ENCODE measurements at places on chromosomes 5 and 9. TPM values are rescaled to one million over a fixed set of nuclear protein-coding genes. Genes with fewer than 3 reads are reported as not detected.

DNA sequence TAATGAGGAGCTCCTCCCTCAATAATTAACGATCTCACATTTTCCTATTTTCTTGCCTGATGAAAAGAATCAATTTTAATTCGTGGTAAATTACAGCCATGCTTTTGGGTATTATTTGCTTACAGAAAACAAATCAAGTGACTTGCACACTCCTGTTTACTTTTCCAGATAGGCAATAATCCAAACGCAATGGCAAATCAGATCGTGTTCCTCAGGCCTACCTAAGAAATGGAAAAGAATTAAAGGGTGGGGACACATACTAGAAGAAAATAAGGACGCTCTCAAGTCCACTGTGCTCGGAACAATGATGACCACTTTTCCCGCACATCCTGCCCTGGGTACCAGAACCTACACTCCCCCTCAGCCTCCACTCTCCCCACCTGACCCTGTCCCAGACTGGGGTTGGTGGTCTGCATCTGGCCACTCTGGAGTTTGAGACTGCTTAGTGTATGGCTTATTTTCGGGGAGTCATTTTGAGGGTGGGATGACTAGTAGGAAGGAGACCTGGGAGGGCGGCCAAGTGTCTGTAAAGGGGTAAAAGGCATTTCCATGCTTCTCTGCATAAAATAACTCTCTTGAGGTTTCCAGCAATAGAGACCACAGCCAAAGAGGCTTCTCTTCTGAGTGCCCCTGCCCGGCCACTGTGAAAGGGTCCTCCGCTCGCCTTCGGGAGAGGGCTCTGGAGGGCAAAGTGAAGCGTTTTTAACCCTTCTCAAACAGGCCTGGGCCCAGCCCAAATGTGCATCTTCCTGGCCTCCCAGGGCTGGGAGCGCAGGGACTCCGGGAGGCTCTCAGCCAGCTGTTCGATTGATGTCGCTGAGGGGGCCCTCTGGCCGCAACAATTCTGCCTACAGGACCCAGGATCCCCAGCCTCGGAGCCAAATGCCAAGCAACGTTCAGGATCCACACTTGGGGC lies 4.5 kb upstream of the OTP start:
- no peak for DNase-seq

DNA sequence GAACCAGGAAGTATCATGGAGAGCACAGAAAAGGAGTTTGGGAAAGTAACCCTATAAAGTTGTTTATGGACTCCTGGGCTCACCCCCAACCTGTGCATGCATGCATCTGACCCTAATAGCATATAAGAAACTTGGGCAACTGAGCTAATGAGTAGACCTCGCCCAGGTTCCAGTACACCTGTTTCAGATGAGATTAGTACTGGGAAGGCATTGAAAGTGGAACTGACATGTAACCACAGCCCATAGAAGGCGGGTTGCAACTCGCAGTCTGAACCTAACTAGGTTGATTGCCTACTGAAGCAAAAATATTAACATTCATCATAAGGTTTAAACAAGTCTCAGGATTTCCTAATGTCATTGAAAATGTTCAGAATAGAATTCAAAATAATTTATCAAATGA lies 87.0 kb downstream of the WNK2 start:
- DNase-seq: peak; percentile 17

DNA sequence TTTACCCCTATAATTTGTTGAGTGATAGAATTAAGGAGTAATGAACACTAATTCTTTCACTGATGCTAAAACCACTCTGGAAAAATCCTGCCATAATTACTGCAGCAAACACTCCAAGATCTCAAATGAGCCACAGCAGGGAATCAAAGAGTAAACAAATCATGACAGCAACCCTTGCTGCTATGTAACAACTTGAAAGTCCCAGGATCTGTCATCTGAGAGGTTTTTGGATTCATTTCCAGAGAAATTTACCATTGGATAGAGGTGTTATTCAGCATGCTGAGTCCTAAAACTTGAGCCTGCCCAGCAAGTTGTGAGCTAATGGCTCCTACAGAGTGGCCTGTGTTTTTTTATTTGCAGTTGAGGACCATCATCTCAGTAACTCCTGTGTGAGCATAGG lies 59.2 kb downstream of the PRLR start:
- no peak for DNase-seq

DNA sequence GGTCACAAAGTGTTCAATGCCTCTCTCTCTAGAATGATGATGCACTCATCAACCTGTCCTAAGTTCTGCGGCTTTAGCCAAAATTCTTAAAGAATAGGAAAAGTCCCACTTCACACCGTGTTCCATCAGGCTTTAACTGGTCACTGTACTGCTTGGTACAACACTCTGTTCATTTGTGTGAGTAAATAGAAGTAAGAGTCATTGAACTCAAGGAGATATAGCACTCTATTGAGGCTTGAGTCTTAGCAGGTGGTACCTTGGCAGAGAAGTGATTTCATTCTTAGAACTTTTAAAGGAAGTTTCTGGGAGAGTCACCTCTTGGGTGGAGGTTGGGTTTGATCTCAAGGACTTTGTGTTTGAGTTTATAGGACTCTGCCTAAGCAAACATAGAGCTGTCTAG lies 92.6 kb downstream of the TENT4A start:
- DNase-seq: no peak

GRCh38 chr5:164002628-164003027 lies 497.2 kb downstream of the MAT2B start:
- DNase-seq: peak; percentile 24

GRCh38 chr5:20245432-20245974 lies 257.5 kb upstream of the CDH18 start:
- DNase-seq: no peak

GRCh38 chr5:89844548-89844947 lies 565.0 kb downstream of the CETN3 start:
- no peak for DNase-seq

DNA sequence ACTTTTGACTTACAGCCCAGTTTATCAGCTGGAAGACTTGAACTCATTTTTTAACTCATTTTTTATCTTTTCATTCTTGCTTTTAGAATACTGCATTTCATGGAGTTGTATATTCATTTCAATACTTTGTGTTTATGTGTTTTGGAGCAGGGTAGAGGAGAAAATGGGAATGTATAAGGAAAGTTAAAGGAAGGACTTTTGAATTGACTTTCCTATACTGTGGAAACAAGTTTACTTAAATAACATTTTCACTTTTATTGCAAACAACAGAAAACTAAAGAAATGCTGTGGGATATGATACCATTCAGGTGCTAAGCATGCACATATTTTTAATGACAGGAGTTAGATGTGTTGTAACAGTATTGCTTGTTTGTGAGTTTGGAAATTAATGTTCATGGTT lies 11.7 kb downstream of the NIPBL start:
- no peak for DNase-seq

GRCh38 chr5:131457193-131457592 lies 177.8 kb downstream of the RAPGEF6 start:
- DNase-seq: no peak

DNA sequence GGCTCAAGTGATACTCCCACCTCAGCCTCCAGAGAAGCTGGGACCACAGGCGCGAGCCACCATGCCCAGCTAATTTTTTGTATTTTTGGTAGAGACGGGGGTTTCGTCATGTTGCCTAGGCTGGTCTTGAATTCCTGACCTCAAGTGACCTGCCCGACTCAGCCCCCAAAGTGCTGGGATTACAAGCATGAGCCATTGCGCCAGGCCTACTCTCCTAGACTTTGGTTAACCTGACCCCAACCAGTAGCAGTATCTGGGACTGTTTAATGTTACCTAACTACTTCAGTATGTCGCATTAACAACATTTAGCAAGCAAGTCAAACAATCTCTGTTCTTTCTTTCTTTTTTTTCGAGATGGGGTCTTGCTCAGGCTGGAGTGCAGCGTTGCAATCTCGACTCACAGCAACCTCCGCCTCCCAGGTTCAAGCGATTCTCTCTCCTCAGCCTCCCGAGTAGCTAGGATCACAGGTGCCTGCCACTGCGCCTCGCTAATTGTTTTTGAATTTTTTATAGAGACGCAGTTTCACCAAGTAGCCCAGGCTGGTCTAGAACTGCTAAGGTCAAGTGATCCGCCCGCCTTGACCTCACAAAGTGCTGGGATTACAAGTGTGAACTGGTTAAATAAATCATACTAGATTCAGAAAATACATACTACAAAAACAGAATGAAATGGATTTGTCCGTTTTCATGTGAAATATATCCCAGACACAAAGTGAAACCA lies 2.0 kb downstream of the AK3 start:
- DNase-seq: no peak

- DNase-seq: no peak
These were observed 301.4 kb downstream of the TENT4A start for GRCh38 chr5:7014611-7015010.

- DNase-seq: peak; percentile 13
These were observed 589.1 kb downstream of the MTRR start for GRCh38 chr5:8458038-8458383.

DNA sequence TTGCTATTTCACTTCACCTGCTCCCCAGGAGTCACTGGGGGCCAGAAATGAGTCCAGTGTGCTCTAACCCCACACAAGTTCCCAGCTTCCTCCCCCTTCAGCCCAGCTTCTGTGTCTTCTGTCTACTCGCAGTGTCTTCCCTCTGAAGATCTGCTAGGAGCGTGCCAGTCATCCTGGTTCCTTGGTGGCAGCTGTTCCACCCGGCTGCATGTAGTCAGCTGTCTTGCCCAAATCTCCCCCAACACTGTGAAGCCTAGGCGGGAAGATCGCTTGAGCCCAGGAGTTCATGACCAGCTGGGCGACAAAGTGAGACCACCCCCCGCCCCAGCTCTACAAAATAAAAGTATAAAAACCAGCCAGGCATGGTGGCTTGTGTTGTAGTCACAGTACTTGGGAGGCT lies 154.0 kb downstream of the GDNF start:
- no peak for DNase-seq

GRCh38 chr5:59236986-59237385 lies 654.1 kb downstream of the RAB3C start:
- DNase-seq: no peak

GRCh38 chr5:127425037-127425436 lies 92.4 kb upstream of the PRRC1 start:
- DNase-seq: no peak

GRCh38 chr9:109721001-109721400 lies 59.0 kb upstream of the PALM2AKAP2 start:
- DNase-seq: no peak

GRCh38 chr5:139955053-139955605 lies 88.0 kb downstream of the NRG2 start:
- DNase-seq: no peak

- no peak for DNase-seq
These were observed 116.2 kb upstream of the TMEM161B start for GRCh38 chr5:88384886-88385285.

DNA sequence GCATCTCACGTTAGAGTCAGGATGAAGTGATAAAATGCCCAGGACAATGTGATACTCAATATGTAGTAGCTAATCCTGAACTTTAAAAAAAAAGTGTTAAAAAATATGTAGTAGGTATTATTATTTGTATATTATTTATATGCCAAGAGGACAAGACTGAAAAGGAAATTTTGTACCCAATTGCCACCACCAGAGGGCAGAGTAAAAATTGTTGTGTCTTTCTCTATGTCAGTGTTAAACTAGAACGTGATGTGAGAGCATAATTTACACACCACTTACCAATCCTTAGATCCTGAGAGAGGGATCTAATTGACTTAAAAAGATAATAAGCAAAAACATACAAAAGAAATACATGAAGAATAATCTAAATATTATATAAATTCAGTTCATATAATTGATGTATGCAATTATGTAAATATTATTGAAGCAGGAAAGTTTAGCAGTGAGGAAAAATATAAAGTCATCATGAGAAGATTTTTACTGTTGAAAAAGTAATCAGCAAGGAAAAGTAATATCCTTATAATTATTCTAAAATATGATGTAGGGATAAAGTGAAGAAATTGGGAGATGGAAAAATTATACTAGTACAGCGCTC lies 288.9 kb downstream of the RAB3C start:
- no peak for DNase-seq

- no peak for DNase-seq
These were observed 42.2 kb downstream of the MED27 start for GRCh38 chr9:132037458-132037857.

DNA sequence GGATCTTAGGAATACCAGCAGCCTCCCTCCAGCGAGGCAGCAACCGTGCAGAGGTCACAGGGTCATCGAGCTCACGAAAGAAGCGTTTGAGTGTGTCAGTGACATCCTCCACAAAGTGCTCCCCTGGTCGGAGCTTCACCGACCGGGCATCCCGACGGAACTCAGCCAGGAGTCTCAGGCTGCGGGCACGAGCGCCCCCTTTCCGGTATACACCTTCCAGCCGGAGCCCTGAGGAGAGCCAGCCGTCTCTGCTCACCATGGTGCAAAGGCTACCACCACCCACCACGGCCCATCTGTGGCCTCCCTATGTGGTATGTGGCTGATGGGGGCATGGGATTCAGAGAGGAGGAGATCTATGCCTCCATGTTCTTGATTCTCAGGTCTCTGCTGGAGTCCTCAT lies 10.8 kb upstream of the FCHSD1 start:
- no peak for DNase-seq

DNA sequence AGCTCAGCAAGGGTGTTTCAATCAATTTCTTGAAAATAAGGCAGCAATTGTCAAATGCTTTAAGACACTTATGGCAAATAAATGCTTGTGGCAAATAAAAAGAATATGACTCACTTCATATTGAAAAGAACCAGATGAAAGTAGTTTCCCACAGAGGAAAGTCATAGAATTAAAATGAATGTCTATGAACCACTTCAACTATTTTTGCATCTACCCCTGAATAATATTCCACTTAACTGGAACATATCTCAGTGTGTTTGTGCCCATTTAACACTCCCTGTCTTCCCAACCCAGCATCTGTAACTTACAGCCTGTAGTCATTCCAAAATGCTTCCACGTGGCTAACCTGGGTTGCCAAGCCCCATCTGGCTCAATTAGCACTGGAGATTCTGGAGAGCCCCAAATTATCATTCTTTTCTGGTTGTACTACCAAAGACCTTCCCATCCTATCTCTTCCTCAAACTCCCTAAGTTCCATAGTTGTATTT lies 84.7 kb downstream of the FEM1C start:
- DNase-seq: peak; percentile 30

DNA sequence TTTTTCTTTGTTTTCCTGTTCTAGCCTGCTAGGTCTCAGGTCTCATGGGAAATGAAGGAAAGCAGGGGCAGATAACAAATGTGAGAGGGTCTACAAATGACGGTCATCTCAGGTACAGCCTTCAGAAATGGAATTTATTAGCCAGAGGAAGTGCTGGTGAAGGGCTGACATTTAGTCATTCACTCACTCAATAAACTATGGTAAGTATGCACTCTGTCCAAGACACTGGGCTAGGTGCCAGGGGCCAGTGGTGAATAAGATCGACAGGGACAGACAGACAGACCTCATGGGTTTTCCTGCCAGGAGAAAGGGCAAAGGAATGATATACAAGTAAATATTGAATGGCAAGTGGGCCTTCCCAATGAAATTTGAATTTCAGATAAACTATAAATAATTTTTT lies 6.3 kb downstream of the PDE6A start:
- DNase-seq: peak; percentile 57

IFNA16 gene
- total RNA-seq: not detected

AK1 gene
- total RNA-seq: 62.6 TPM

ANKDD1B gene
- total RNA-seq: 0.10 TPM

SLC45A2 gene
- total RNA-seq: not detected

C9orf50 gene
- not detected for total RNA-seq

PRUNE2 gene
- total RNA-seq: 2.2 TPM

WNT8A gene
- total RNA-seq: not detected

DMRTA1 gene
- 0.58 TPM for total RNA-seq

GRXCR2 gene
- not detected for total RNA-seq

SLC9A3 gene
- total RNA-seq: 0.85 TPM

IL3 gene
- total RNA-seq: not detected

FRMD3 gene
- 0.10 TPM for total RNA-seq

IRX1 gene
- 7.5 TPM for total RNA-seq

DBN1 gene
- total RNA-seq: 80.8 TPM

NACC2 gene
- 8.3 TPM for total RNA-seq

DDX4 gene
- not detected for total RNA-seq

PFDN1 gene
- 70.9 TPM for total RNA-seq

SH3GL2 gene
- total RNA-seq: not detected

Data from foreskin keratinocyte (primary cell).